ENCODE measurements at places on chromosomes 7 and 10. TPM values are rescaled to one million over a fixed set of nuclear protein-coding genes. Genes with fewer than 3 reads are reported as not detected.

TYW1B gene
- 0.93 TPM for total RNA-seq

METTL27 gene
- total RNA-seq: 4.4 TPM

DYNC1I1 gene
- not detected for total RNA-seq

BHLHA15 gene
- 6.0 TPM for total RNA-seq

PRKG1 gene
- total RNA-seq: 0.09 TPM

ANXA8L1 gene
- 31.7 TPM for total RNA-seq

OPALIN gene
- total RNA-seq: not detected

GIMAP6 gene
- not detected for total RNA-seq

NDUFA5 gene
- 71.9 TPM for total RNA-seq

HTR5A gene
- total RNA-seq: not detected

SLC13A1 gene
- not detected for total RNA-seq

FAM25A gene
- not detected for total RNA-seq

TRIM50 gene
- not detected for total RNA-seq

PLPP4 gene
- 0.86 TPM for total RNA-seq

OR6B1 gene
- not detected for total RNA-seq

CCDC172 gene
- not detected for total RNA-seq

EIF5AL1 gene
- 0.54 TPM for total RNA-seq

NCF1 gene
- not detected for total RNA-seq

TRPV5 gene
- total RNA-seq: not detected

C10orf62 gene
- 0.26 TPM for total RNA-seq

KLF14 gene
- total RNA-seq: not detected

PRKAR2B gene
- 0.15 TPM for total RNA-seq

NEUROD6 gene
- not detected for total RNA-seq

DGKI gene
- 1.4 TPM for total RNA-seq

TLL2 gene
- total RNA-seq: not detected

VSTM2A gene
- total RNA-seq: not detected

All from MCF 10A (cell line).